Stimulated activated naive CD4-positive, alpha-beta T cell treated with Interleukin-2 at 50 U/mL for 16 hours (primary cell): ENCODE measurements at places on chromosomes 2 and 18.

DNA sequence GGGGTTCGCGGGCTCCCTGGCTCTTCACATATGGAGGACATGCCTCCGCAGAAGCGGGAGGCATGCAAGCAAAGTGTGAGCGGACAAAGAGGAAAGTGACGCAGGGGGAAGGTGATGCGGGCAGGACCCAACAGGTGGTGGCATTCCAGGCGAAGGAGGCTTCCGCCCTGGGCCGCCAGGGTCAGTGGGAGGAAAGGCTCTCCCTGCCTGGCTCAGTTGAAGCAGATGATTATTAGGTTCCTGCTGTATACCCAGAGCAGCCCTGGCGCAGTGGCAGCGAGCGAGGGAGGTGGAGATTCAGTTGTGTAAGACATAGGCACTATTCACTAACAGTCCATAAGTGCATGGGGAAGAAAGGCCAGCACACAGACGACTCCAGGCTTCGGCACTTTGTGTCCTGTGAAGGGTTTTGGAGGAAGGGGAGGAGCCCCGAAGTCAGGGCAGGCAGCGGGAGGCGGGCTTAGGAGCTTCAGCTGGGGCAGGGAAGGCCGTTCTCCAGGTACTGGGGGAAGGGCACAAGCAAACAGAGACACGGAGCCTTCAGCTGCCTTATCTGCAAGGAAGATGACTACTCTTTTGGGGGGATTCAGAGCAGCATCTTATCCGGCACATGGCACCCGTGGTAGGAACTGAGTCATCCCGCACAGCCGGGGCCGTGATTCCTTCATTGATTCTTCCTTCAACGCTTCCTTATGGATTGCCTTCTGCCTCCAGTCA lies 89.8 kb downstream of the TGOLN2 start:
- DNase-seq: no peak

DNA sequence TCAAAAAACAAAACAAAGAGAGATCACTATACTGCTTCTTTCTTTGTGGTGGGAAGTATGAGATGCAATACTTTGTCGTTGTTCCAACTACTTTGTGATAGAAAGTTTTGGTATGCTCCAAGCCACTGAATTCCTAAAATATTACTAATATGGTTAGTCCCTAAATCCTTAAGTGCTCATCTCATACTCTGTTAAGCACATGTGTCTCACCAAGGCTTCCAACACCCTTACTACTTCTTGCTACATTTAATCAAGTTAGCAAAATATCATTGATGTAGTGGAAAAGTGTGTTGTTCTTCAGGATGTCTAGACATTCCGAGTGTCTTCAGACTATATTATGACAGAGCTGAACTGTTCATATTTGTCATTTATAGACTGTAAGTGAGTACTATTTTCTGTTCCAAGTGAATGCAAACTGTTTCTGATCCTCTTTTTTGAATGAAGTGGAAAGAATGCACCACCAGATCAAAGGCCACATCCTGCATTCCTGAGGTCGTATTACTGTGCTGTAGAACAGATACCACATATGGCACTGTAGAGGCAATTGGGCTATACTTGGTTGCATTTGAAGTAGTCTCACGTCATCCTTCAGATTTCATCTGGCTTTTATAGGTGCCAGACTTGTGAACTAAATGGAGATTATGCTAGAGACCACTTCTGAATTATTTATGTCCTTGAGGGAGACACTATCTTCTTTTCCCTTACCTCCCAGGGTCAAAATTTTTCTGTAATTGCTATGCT lies 298.4 kb upstream of the ZNF521 start:
- no peak for DNase-seq

GRCh38 chr2:215425021-215425782 lies 10.7 kb downstream of the FN1 start:
- no peak for DNase-seq

- no peak for DNase-seq
These were observed 81.2 kb downstream of the ADD2 start for GRCh38 chr2:70686577-70687460.

DNA sequence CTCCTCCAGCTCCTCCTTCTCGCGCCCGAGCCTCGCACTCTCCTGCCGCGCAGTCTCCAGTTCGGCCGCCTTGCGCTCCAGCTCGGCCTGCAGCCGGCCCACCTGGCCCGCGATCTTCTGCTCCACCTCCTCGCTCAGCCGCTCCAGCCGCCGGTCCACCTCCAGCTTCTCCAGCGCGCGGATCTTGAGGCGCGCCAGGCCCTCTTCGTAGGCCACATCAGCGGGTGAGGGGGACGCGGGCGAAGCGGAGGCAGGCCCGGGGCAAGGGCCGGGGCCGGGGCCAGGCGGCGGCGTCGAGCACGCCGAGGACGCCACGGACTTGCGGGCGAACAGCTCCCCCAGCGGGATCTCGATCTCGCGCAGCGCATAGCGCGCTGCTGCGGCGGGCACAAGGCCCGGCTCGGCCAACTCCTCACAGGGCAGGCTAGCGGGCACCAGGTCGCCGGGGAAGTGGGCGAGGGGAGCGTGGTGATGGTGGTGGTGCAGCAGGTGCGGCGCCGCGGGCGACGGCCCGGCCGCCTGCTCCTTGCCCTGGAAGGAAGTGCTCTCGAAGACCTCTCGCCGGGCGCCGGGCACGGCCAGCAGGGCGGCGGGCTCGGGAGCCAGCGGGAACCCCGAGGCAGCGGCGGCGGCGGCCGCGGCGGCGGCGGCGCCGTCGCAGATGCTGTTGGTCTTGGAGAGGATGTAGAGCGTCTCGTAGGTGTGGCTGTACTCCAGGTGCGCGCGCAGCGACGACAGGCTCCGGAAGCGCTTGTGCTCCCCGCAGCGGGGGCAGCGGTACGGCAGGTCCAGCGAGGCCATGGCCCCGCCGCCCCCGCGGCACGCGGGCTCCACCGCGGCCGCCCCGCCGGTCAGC lies 15.2 kb downstream of the FBXO41 start:
- DNase-seq: peak; percentile 67

- DNase-seq: peak; percentile 46
These were observed 1.3 kb upstream of the PRKCE start for GRCh38 chr2:45649858-45650811.

- no peak for DNase-seq
These were observed 2.2 kb downstream of the AQP4 start for GRCh38 chr18:26863122-26863879.

- no peak for DNase-seq
These were observed 88.3 kb downstream of the ATAD2B start for GRCh38 chr2:23838581-23838980.

DNA sequence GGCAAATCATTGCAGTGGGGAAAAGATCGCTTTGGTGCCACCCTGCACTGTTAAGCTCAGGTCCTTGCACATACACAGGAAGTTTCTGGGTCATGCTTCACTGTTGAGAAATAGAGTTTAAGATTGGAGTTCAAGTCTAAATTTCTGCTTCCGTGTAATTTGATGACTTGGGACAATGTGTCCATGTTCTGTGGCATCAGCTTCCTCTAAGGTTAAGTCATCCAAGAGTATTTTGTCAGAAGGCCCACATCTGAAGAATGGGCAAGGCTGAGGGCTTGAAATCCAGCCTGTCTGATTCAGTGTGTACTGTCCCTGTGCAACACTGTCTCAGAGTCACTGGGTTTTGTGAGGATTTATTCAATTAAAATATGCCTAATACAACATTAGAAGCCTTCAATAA lies 880.7 kb downstream of the SUCLG1 start:
- no peak for DNase-seq

DNA sequence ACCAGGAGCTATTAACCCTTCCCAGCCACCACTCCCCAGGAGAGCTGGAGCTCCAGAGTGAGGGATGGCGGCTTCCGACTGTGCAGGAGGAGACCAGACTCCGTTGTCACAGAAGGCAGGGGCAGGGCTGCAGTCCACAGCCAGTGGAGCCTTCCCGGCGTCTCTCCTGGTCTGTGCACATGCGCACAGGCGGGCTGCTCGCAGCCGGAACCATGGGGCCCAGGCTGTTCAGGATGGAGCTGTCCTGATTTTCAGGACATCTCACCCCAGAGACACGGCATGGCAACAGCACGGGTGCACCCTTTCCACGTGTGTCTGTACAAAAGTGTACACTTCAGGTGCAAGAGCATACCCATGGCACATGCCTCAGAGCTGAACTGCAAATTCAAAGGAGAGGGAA lies 28.9 kb downstream of the EIPR1 start:
- DNase-seq: no peak

- no peak for DNase-seq
These were observed 810.7 kb downstream of the LRRTM4 start for GRCh38 chr2:76711490-76711889.

DNA sequence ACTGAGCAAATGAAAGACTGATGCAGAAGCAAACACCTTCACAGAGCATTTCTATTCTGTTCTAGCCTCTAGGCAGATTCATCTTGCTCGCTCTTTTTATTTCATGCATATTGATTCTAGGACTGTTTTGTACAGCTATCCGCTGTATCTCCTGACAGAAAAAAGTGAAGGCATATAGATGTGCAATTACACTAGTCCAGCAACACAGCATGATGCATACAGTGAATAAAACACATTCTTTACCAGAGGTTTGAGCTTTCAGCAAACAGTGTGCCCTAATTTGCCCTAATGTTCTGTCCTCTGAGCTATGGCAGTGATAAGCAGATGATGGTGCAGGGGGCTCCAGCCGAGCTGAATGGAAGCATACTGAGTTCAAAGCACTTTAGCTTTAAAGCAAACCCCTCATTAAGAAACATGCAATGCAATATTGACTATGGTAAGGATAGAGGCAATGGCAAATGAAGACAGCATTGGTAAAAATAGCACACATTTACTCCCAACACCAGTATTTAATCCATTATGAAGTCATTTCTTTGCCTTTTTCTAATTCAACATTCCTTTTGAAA lies 141.2 kb upstream of the RGPD4 start:
- no peak for DNase-seq

GRCh38 chr2:29326926-29327325 lies 211.7 kb downstream of the CLIP4 start:
- no peak for DNase-seq

DNA sequence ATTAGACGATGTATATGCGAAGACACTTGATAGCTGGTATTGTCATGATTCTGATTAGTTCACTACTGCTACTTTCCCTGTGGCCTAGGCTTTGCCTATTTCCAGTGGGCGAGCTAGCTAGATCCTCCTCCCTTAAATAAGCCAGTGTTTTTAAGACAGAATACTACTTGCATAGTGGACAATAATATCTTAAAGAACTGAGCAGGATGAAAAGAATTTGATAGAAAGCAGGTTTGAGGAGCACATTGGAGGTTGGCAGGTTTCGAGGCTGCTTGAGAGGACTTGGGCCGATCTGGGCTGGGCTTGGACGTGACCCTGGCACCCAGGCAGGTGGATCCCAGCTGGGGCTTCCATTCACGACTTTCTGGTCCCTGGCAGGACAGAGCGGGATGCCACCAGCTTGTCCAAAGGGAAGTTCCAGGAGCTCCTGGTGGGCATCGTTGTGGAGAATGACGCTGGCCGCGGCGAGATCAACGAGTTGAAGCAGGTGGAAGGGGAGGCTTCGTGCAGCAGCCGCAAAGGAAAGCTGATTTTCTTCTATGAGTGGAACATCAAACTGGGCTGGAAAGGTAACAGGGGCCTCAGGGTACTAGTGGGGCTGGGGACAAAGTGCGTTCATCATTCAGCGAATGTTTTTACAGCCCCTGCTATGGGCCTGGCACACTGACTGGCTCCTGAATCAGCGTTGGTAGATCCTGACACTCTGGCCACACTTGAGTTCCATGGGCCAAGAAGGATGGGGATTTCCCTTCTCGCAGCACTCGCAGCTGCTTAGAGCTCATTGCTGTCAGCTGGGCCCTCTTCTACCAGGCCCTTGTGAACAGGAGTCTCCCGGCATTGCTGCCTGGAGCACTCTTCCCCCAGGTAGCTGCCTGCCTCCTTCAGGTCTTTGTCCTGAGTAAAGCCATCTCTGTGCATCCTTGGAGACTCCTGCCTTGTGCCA lies 16.9 kb downstream of the C2orf74 start:
- no peak for DNase-seq

DNA sequence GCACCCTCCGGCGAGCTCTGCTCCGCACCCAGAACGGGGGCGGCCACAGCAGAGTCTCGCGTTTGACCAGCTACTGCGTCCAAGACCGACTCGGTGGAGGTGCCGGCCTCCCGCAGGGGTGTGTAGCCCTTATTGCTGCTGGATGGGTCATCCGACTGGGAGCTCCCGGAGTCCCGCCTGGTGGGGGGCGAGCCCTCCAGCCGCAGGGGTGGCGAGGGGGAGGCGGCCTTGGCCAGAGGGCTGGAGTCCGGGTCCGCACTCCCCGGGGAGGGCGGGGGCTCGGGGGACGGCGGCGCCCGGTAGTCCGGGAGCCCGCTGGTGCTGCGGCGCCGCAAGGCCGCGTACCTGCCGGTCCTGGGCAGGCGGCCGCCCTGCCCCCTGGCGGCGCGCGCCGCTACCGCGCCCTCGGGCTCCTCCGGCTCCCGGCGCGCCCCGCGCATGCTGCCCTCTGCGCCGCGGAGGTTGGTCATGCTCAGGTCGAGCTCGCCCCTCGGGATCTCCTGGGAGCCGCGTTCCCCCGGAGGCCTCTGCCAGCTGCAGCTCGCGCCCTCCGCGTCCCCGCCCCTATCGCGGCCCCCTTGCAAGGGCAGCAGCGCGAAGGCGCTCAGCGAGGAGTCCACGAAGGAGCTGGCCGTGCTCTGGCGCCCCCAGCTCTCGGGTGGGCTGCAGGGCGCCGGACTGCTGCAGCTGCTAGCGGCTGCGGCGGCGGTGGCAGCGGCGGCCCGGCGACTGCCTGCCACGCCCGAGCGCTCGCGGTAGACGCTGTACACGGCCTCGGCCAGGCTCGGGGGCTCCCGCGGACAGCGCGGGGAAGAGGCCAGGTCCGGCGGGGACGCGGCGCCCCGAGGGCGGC lies 4.8 kb downstream of the TMEM200C start:
- DNase-seq: no peak

DNA sequence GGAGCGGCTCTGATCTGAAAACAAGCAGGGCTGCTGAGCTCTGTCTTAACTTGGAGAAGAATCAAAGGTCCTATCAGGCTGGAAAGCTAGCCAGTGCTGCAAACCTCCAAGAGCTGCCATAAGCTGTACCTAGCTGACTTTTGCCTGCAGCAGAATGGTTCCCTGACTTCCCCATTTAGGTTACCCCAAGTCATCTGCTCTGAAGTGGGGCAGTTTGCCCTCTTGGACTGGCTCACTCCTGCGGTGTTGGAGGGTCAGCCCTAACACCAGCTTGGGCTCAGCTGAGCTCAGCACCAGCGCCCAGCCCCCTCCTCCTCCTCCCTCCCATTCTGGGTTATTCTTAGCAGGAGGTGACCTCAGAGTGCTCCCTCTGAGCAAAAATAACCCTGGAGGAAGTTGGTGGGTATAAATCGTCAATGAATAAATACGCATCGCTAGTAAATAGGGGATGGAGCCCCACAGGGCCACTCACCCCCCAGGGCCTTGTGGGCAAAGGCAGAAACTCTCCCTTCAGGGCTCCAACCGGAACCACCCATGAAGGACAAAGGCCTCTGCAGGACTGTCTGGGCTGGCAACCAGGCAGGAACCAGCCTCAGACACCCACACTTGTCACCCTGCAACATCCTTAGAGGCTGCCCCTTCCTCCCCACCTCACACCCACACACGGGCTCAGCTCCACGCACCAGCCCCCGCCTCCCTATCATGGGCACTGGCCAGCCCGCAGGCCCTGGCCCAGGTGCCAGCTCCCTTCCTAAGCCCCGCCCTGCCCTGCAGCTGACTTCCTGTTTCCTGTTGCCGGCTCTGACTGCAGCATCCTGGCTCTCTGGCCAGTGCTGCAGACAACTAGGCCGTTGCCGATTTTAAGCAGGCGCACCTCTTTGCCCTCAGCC lies 46.9 kb downstream of the DNMT3A start:
- peak; percentile 66 for DNase-seq
